ENCODE measurements at places on chromosomes 2 and 18.

GRCh38 chr18:23712445-23712844 is 23.2 kb downstream of the LAMA3 start:
- no peak for DNase-seq

DNA sequence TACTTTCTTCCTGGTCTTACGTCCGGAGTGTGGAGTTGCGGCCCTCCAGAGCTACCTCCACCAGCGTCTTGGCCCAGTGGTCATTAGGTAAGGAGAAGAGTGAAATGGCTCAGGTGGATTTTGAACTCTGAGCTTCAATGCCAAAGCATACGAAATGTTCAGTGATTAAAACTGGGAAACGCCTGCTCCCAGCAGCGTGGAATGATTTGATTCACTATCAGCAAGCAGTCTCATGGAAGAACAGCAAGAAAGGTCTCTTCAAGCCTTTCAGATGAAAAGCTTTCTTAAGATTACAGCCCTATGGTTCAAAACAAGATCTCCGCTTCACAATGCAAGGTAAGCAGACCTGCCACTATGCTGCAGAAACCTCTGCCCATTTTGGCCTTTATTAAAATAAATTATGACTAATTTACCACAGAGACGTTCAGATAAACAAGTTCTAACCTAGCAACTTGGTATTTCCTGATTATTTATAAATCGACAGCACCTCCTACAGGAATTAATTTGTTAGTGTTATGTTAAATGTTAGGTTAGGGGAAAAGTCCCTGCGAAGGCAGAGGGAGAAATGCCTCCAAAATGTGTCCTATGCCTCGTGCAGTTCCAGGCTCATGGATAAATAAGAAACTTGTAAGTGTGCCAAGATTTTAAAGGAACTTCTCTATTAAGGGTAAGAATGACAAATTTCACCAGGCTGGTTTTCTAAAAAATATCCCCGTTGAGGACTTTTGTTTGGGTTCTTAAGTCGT is 10.1 kb downstream of the SP9 start:
- peak; percentile 39 for DNase-seq

- no peak for DNase-seq
Measured at GRCh38 chr2:160207271-160207670, 7.2 kb upstream of the ITGB6 start.

DNA sequence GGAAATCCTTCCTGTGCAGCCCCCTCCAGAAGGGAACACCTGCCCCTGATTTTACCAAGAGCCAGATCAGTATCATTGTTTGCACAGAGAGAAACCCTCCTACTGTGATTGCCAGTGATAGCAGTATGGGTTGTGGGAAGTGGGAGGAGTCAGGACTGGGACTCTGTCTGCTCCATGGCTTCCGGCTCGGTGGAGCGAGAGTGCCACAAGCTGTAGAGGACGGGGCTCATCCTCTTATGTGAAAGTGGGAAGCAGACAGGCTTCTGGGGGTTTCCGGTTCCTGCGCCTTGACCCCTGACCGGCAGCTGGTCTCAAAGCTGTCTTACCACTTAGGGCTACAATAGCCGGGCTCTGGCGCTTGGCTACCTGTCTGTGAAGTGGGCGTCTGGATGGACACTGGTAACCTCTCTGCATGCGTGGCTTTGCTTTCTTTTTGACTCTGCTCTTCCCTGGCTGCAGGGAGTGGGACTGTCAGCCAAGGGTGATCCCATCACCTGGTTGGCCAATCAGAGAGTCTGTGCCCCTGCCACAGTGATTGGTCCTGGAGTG is 79.7 kb downstream of the BCL2L11 start:
- DNase-seq: no peak

- DNase-seq: no peak
Measured at GRCh38 chr2:27591745-27592144, 8.9 kb downstream of the ZNF512 start.
